ENCODE measurements at places on chromosomes 3 and 15. TPM values are rescaled to one million over a fixed set of nuclear protein-coding genes. Genes with fewer than 3 reads are reported as not detected.

GRCh38 chr3:172094621-172095557, 55.5 kb downstream of the FNDC3B start:
- no peak overlapping the region for H3K27ac ChIP-seq
- H3K4me3 ChIP-seq = no peak overlapping the region
- no peak for DNase-seq
- H3K4me1 ChIP-seq = no peaks in the 10 kb centered on the region

DNA sequence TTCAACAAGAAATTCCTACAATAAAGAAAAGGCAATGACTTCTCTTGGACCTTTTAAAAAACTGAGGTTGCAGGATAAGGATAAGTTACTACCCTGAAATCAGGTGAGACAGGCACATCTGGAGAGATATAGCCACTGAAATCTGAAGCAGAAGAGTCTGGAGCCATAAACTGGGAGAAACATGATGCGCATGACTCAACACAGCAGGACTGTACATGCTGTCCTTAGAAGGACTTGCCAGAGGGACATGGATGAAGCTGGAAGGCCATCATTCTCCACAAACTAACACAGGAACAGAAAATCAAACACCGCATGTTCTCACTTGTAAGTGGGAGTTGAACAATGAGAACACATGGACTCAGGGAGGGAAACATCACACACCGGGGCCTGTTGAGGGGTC, 1020.2 kb downstream of the AGBL1 start:
- H3K27me3 ChIP-seq = no peaks in the 10 kb centered on the region
- no peak overlapping the region for H3K4me3 ChIP-seq
- no peaks in the 10 kb centered on the region for H3K4me1 ChIP-seq

Gene ACKR4
- 0.90 TPM for total RNA-seq

Gene ONECUT1
- total RNA-seq = 0.64 TPM

Gene TMEM108
- 0.20 TPM for total RNA-seq

Measured in colonic mucosa (tissue), 4 donors.